Muscle of arm (tissue), 14 donors: ENCODE measurements at places on chromosomes 3 and 15.

- no peak for DNase-seq
These were observed 273.9 kb downstream of the PDCD6IP start for GRCh38 chr3:34072297-34072696.

DNA sequence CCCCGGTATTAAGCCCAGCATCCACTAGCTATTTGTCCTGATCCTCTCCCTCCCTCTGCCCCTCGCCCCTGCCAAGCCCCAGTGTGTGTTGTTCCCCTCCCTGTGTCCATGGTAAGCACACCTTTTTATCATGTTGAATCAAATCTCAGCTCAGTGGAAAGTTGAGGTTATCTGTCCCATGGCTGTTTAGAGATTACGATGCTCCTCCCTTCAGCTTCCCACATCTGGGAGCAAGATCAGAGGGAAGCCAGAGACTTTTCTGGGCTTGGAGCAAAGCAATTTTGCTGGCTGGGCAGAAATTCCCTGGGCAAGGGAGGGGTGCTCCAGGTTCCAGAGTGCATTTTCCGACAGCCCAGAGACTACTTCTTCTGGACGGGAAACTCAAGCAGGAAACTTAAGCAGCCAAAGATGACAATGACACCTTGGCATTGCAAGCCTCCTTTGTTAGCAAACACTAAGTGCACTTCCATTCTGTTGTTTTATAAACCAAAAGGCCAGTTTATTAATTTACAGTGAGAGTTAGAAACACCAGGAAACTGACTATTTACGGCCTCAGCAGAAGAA lies 104.5 kb downstream of the MESD start:
- no peak for DNase-seq

DNA sequence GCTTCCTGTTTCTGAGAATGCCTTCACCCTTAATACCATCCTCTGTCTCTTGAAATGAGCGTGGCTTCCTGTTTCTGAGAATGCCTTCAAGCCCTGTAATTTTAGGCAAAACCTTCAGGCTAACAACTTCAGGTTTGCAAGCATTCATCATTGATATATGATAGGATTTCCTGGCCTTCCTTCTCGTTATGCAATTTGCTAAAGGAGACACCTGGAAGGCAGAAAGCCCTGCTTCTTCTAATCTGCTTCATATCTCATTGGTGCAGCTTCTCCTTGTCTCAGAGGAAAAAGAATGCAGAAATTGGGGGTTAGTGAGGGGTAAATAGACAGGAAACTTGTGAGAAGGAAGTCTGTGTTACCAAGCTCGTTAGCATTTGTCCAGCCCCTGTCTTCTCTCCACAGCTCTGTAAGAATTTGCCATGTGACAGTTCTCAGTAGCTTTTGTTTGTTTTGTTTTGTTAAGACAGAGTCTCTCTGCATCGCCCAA lies 7.3 kb downstream of the ARL6IP5 start:
- no peak for DNase-seq

- DNase-seq = no peak
These were observed 73.0 kb upstream of the ADPGK start for GRCh38 chr15:72856549-72857040.

- DNase-seq = peak; percentile 27
These were observed 69.5 kb downstream of the KLF15 start for GRCh38 chr3:126287536-126288241.

DNA sequence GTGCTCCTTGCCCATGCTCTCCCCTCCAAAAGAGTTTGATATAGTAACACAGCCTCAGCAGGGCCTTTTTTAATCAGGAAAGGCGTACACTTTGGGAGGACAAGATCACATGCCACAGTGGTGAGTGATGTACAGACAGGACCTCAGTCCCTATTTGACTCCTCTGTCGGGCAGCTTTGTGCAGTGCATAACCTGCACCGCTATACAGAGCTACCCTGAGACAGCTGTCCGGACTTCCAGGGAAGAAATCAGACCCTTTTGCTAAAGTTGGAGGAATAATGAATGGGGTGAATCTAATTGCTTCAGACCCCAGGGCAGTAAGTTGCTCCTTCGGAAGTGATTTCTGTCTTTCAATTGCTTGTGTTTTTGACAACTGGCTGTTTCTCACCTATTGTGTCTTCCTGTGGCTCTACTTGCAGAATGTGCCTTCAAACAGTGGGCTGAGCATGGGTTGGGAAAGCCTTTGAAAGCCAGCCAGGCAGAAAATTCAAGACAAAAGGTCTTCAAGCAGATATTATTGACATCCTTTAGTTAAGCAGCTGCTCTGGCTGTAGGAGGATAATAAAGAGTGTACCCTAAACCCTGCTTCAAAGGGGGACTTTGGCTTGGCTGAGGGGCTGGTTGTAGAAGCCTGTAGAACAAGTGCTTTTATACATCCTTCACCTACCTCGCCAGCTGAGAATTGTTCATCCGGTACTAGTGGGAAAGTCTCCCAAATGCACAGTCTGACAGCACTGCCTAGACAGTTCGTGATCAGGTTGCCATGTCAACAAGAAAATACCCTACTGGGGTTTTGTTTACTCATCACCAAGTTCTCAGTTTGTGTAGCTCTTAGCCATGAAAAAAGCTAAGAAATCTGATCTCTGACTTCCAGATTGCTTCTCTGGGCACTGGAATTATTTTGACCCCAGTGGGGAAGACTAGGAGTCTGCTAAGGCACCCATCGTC lies 35.1 kb downstream of the SNTN start:
- no peak for DNase-seq

DNA sequence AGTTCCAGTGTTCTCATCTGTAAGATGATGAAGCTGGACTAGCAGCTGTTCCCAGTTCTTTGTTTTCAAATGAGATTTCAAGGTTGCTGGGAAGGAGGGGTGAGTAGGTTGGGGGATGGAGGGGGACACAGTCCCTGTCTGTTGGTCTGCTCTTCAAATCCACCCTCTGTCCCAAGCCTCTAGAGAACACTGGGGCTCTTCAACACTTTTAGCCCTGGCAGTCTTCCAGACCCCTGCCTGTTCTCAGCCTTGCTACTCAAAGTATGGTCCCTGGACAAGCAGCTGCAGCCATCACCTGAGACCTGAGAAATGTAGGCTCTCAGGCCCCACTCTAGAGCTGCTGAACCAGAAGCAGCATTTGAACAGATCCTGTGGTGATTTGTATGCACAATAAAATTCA lies 41.3 kb downstream of the NEK11 start:
- DNase-seq = no peak

GRCh38 chr3:4493941-4494894 lies 1.1 kb downstream of the ITPR1 start:
- peak; percentile 61 for DNase-seq

GRCh38 chr3:30203301-30203700 lies 403.1 kb upstream of the TGFBR2 start:
- DNase-seq = no peak

DNA sequence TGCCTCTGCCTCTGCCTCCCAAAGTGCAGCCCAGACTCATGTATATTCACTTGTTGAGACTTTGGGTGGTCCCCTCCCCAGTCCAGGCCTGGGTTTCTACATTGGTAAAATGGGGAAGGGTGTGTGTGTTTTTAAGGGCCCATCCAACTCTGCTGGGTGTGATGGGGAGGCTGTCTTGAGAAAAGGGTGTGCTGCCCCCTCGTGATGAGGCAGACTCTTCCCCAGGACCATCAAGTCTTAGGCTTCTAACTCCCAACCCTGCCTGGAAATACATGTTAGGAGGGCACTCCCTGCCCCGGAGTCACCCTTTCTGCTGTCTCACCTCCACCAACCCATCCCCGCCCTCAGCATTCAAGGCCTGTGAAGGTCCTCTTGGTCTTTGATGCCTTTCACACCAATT lies 4.4 kb upstream of the PTPN23 start:
- DNase-seq = no peak

GRCh38 chr3:145272684-145273083 lies 888.3 kb downstream of the PLOD2 start:
- DNase-seq = peak; percentile 76

GRCh38 chr15:70853973-70854665 lies at the start of gene LARP6:
LARP6 (minus strand) TSS chr15:70854157; CDS start chr15:70854088, 69 bp downstream.
- peak; percentile 63 for DNase-seq

GRCh38 chr15:43794269-43795037 lies 2.3 kb downstream of the SERF2 start:
- no peak for DNase-seq

- DNase-seq = no peak
These were observed 17.3 kb downstream of the EHD4 start for GRCh38 chr15:41955100-41955499.

- no peak for DNase-seq
These were observed 11.0 kb upstream of the PCYT1A start for GRCh38 chr3:196298521-196298920.

DNA sequence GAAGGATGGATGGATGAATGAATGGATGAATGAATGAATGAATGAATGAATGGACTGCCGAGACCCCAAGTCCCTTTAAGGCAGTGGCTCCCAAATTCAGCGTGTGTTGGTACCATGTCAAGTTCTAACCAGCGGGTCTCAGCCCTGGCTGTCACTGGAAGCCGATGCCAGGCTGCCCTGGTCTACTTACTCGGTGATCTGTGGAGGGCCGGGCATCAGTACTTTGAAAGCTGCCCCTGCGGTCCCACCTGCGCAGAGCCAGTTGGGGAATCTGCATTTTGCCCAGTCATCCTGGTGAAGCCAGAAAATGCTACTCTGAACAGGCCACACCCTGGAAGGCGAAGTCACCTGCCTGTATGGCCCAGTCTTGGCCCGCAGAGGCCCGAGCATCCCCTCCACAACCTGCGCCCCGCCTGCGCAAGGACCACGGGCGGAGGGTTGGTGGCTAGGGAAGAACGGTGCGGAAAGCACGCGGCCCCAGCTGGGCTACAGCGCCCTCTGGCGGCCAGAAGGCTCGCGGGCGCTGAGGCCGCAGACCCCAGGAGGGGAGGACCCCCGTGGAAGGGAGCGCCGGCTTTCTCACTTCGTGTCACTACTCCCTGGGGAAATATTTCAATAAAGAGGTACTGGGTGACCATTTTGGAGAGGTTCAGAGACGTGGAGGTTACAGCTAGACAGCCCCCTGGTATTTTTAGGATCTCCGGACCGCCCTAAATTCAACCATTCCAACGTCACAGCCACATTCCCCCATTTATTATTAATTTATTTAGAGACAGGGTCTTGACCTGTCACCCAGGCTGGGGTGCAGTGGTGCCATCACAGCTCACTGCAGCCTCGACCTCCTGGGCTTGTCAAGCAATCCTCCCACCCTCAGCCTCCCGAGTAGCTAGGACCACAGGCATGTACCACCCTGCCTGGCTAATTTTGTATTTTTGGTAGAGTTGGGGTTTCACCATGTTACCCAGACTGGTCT lies 34.9 kb downstream of the PRKCD start:
- peak; percentile 61 for DNase-seq

- DNase-seq = no peak
These were observed 69.4 kb upstream of the STXBP5L start for GRCh38 chr3:120838441-120839091.

- DNase-seq = no peak
These were observed 147.6 kb downstream of the IGF1R start for GRCh38 chr15:98795980-98796379.

DNA sequence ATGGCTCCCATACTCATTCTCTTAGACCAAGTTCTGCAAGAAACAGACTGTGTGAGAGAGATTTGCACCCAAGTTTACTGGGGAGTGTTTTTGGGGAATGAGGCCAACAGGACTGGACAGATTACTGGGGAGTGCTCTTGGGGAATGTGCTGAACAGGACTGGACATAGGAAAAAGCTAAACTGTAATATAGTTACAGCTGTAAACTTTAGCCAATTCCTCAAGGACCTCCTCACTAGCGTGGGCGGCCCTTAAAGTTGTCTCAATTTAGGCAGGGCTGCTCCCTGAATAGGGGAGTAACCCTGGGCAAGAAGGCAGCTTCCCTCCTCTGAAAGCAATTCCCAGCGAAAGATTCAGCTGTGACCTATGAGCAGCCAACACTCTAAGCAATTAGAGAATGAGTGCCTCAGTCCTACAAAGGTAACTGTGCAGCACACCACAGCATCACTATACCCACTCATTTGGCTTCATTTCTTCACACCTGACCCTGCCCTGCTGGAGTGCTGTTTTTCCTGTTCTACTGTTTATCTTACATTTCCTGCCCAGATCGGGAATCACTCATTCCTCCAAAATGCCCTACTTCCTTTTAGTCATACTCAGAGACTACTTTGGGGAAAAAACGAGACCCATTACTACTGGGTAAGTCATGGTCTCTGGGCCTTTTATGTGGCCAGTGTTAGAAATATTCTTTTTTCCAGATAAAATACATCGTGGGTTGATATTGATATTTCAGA lies 41.3 kb upstream of the TRIM42 start:
- DNase-seq = peak; percentile 65

GRCh38 chr3:32816439-32817256 lies 1.1 kb upstream of the TRIM71 start:
- peak; percentile 38 for DNase-seq

- no peak for DNase-seq
These were observed 4.7 kb downstream of the NR1D2 start for GRCh38 chr3:23949784-23950183.

DNA sequence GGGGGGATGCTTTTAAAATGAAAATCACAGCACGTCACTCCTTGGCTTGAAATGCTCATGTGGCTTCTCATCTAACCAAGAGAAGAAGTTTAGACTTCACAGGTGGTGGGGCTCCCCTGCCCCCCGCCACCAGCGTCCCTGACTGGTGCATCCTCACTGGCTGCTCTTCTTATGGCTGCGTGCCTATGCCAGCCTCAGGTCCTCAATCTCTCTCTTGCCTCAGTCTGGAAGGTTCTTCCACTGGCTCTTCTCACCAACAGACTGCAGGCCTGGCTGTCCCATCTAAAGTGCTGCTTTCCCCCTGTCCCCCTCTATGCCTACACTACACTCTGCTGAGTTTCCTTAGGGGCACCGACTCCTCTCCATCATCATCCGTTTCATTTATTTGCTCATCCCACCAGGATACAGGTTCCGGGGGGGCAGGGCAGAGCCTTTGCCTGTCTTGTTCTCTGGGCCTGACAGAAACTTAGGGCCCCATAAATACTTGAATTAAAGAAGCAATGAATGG lies 20.6 kb downstream of the ABTB1 start:
- no peak for DNase-seq

- DNase-seq = no peak
These were observed 262.2 kb downstream of the CHL1 start for GRCh38 chr3:458653-459310.

- no peak for DNase-seq
These were observed 19.1 kb upstream of the RAP2B start for GRCh38 chr3:153142961-153143360.

DNA sequence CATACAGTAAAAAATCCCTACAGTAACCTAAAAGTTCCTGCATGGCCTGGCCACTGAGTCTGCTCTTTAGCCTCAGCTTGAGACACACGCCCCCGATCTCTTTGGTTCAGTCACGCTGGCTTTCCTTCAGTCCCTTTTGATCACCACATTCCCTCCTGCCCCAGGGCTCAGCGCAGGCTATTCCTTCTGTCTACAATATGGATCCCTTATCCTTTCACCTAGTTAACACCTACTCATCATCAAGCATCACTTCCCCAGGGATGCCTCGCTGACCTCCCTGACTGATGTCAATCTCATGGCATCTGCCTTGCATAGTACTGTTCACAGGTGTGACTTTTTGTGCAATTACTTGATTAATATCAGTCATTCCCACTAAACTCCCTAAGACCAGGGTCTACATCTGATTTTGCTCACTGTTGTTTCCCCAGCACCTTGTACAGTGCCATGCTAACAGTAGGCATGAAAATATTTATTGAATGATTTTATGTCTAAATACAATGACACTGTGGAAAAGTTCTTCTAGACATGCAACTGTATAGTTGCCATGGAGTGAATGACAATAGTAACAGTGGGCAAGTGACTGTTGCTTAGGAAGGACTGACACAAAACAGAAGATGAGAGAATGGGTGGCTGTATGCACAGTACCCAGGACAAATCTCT lies at the start of gene SNTN:
Gene SNTN, plus strand, starts transcription at position 610 of the 660 bp plus-strand sequence. Its CDS starts 13 bp downstream, at position 623.
- DNase-seq = no peak
